ENCODE measurements at places on chromosomes 16 and 17. TPM values are rescaled to one million over a fixed set of nuclear protein-coding genes. Genes with fewer than 3 reads are reported as not detected.

Gene KREMEN2
- 2.5 TPM for total RNA-seq

Gene KRT33A
- total RNA-seq, result not detected

Gene SMPD3
- 0.25 TPM for total RNA-seq

Gene DHX58
- 0.45 TPM for total RNA-seq

Gene UBALD1
- total RNA-seq, result 36.7 TPM

Gene NPIPA5
- 0.90 TPM for total RNA-seq

Gene KRT39
- total RNA-seq, result not detected

Gene TBC1D3G
- not detected for total RNA-seq

Gene LRRC46
- total RNA-seq, result 3.4 TPM

Gene OVCA2
- 79.7 TPM for total RNA-seq

Gene CDC42EP4
- 64.1 TPM for total RNA-seq

Gene TMEM238L
- not detected for total RNA-seq

Gene NOG
- 0.94 TPM for total RNA-seq

Gene TMEM235
- total RNA-seq, result not detected

Gene CDRT15
- total RNA-seq, result not detected

Gene TLCD2
- 1.8 TPM for total RNA-seq

Gene FAM234A
- total RNA-seq, result 45.1 TPM

Gene PLEKHG4
- total RNA-seq, result 15.3 TPM

Gene CD2BP2
- 61.2 TPM for total RNA-seq

Gene KRT28
- not detected for total RNA-seq

Gene SLC5A10
- total RNA-seq, result 0.21 TPM

Gene CCL22
- total RNA-seq, result not detected

Gene FBXW10
- 0.97 TPM for total RNA-seq

Gene AGRP
- not detected for total RNA-seq

Gene COL1A1
- total RNA-seq, result 8.7 TPM

Gene LLGL2
- total RNA-seq, result 35.0 TPM

Gene G6PC1
- total RNA-seq, result not detected

Gene KRT24
- total RNA-seq, result not detected

Gene RGS11
- 4.4 TPM for total RNA-seq

Gene RNF112
- 0.48 TPM for total RNA-seq

Gene SEPTIN12
- total RNA-seq, result not detected

Gene TERB1
- not detected for total RNA-seq

Gene PNMT
- not detected for total RNA-seq

Gene KRTAP4-6
- total RNA-seq, result not detected

Gene APOBR
- 0.06 TPM for total RNA-seq

Gene ZSCAN32
- total RNA-seq, result 14.1 TPM

Gene IGF2BP1
- total RNA-seq, result 53.9 TPM

Gene LRRC37A
- total RNA-seq, result 0.99 TPM

Measured in A549 treated with Hydrocortisone at 1 μM for 4 hours (cell line).